Stimulated activated CD4-positive, alpha-beta T cell treated with anti-CD3 and anti-CD28 coated beads, Interleukin-12 subunit alpha, Interleukin-12 subunit beta, amount 100 ng/mL, for 4 hours (primary cell): ENCODE measurements at places on chromosomes 1 and 21.

- no peak for DNase-seq
Measured at GRCh38 chr1:31583995-31584868, 7.9 kb downstream of the TINAGL1 start.

- DNase-seq = no peak
Measured at GRCh38 chr1:205914730-205915129, 28.5 kb downstream of the SLC26A9 start.

DNA sequence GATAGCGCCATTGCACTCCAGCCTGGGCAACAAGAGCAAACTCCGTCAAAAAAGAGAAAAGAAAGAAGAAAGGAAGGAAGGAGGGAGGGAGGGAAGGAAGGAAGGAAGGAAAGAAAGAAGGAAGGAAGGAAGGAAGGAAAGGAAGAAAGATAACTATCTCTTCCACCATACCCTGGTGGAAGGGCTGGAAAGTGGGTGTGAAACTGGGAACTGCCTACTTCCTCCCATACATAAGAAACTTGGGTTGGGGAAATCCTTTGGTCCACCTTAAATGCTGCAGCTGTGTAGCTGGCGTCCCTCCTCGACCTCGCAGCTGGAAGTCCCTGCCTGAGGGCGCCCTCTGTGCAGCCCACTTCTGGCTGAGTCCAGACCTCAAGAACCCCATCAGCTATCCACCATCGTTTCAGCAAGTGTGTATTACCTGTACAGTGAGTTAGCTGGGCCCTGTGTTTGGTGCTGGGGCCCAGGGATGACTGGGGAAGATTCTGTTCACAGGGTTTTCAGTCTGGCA lies 4.6 kb upstream of the FAM167B start:
- DNase-seq = no peak

DNA sequence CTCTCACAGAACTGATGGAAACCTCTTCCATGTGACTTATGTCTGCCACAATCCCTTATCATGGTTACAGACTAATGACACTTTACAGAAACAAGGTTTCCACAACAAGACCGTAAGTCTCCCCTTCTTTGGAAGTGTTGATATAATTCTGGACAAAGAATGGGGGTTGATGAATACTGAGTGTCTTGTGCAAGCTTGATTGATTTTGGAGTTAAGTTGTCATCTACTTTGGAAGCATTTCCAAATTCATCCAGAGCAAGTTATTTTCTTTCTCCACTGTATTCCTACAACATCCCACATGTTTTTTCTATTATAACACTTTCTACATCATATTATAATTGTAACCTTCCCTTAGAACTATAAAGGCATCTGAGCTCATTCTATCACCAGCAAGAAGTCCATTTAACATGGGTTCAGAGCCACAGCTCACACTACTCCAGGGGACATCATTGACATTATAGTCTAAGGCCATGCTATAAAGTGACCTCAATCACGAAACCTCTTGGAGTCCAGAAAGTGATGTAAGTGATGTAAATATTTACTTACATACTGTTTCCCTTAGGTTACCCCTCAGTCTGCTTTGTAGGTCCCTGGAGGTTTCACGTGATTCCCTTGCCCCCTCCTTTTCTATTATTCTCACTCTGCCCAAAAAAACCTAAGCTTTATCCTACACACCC lies 125.7 kb upstream of the PBX1 start:
- DNase-seq = no peak

GRCh38 chr1:51263147-51263877 lies 27.2 kb downstream of the RNF11 start:
- DNase-seq = no peak

- no peak for DNase-seq
Measured at GRCh38 chr1:150552128-150552910, 3.1 kb downstream of the ADAMTSL4 start.

DNA sequence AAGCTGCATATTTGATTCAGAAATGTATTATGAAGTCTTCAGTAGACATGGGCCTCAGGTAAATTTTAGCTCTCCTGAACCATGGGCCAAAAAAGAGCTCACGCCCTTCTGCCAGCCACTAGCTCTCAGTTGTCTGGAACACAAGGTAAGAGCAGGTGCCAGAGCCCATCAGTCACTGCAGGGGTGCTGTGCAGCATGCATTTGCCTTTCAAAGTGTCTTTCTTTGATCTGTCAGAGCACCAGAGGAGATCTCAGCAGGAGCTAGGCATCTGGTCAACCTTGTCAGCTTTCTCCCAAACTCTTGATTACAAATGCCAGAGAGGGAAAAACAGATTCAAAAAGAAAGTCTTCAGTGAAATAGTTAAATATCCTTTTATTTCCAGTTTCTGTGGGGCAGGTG lies 332.3 kb downstream of the COL11A1 start:
- no peak for DNase-seq

DNA sequence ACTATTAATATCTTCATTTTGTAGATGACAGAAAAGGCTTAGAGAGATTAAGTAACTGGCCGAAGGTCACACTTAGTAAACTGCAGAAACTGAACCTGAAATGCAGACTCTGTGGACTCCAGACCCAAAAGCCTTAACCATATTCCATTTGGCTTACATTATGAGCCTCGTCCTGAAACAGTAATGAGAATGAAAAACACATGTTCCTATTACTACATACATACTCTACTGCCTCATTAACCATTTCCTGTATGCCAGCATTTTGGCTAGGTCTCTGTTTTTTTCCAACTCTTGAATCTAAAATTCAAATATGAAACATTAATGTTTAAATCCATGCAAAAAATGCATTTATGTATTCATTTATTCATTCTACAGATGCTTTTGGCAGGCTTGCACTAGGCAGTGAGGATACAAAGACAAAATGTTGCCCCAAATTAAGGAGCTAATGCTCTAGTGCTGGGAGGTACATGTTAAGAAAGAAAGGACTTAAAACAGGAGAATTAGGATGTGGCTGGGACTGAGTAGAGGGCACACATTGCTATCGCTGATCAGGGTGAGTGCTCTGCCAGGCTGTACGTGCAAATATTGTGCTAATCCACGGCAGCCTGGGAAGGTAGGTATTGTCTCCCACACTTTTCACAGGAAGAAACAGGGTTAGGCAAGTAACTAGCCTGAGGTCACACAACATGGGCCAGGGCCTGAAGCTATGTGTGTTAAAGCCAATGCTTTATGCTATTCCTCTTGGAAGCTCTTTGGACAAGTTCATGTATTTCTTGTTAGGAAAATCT lies 14.0 kb downstream of the DEGS1 start:
- DNase-seq = no peak

DNA sequence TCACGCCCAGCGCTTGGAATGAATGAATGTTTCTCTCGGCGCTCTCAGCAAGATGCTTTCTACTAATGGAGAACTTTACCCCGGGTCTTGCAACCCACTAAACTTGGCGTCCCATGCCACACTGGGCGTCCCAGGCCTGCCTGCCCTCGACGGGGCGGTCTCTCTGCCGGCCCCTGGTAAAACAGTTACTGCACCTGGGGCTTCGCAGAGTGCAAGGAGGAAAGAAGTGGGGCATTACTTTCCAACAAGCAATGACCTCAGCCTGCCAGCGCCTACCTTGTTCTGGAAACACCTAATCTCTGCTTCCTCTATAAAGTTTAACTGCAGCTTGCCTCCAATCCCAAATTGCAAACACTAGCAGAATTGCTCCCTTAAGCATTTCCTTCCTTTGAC lies 27.8 kb upstream of the NFIA start:
- DNase-seq = no peak

DNA sequence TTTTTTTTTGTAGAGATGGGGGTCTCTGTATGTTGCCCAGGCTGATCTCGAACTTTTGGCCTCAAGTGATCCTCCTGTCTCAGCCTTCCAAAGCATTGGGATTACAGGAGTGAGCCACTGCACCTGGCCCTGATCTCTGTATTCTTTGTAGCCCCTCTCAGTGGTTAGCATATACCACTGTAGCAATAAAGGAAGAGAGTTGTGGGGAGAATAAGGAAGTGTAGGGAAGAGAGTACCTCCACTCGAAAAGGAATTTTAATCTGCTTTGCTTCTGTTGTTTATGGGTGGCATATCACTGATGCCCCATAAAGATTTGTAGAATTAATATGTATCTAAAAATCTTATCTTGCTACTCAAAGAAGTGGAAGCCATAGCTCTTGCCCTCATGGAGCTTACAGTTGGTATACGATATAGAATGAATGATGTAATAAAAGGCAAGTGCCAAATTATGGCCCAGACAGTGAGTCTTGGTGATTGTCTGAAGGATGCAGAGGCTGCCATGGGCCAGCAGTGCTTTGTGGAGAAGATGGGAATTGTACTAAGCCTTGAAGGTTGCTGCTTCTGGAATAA lies 96.0 kb downstream of the CLIC6 start:
- DNase-seq = no peak

DNA sequence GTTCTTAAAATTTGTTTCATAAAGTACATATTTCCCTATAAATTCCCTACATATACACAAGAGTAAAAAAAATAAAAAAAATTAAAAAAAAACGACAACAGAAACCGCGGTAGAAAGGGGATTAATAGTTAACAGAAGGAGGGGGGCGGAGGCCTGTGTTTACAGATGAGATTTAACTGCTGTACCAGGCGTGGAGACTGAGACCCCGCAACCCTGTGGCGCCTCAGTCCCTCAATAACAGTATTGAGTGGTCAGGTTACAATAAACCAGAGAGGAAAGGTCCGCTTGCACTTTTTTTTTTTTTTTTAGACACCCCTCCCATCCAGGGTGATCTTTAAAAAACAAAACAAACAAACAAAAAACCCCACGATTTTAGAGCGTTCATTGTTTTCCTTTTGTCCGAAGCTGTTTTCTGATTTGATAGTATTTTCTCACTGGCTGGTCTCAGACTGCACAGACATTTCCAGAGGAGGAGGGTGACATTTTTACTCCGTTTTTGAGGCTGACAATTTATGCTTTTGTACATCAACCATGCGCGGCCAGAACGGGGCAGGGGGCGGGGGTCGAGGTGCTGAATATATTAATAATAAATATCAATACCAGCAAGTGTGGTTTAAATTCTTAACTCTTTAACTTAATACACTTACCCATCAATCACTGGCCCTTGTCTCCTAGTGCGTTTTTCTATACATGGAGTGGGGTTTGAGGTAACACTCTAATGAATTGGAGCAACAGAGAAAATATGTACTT lies 1223.9 kb downstream of the BRINP3 start:
- DNase-seq = no peak

DNA sequence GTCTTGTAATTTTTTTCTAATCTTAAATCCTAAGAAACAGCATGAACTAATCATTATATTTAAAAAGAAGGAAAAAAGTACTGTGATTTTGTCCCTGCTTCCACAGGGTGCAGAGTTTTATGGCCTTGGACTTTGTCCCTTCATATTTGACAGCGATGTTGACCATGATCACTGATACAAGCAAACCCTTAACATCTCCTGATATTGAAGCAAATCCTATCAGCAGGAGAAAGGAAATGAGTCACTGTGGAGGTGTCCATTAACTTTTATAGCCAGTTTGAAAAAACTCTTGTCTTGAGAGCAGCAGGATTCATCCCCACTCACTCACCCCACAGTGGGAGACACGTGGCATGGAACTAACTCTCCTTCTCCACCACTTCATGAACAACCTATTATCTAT lies 5.1 kb upstream of the REG4 start:
- no peak for DNase-seq

DNA sequence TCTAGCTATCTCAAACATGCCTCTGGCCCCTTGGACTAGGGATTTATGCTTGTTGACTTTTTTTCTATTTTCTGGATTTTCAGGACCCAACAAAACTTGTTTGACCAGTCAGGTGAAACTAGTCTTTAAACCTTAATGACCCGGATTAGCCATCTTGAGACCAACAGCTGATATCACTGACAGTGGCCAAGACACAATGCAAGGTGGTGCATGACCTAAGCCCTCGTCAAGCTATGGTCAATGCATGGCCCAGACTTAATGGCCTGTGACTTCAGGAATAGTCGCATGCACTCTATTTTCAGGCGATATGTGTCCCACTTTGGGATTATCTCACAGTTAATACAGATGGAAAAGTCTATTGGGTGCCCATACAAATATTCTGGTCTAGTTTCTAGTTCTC lies 190.4 kb downstream of the ZBTB18 start:
- DNase-seq = no peak

DNA sequence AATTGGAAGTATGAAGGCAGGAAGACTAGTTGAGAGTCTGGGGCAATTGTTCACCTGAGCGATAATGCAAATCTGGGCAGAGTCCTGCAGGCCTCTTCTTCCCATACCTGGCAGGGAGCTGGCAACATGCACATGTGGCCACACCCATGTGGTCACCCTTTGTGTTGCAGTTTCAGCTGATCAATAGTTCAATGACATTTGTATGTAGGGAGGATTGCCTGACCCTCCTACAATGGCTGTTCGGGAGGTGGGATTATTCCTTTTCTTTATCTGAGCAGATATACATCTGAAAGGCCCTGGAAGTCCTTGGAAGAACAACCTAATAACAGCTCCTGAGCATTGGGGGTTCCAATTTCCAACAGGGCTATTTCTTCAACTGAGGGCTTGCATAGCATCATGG lies 15.2 kb upstream of the TRIM45 start:
- no peak for DNase-seq

GRCh38 chr1:21278208-21278859 lies 11.9 kb downstream of the ECE1 start:
- DNase-seq = no peak

DNA sequence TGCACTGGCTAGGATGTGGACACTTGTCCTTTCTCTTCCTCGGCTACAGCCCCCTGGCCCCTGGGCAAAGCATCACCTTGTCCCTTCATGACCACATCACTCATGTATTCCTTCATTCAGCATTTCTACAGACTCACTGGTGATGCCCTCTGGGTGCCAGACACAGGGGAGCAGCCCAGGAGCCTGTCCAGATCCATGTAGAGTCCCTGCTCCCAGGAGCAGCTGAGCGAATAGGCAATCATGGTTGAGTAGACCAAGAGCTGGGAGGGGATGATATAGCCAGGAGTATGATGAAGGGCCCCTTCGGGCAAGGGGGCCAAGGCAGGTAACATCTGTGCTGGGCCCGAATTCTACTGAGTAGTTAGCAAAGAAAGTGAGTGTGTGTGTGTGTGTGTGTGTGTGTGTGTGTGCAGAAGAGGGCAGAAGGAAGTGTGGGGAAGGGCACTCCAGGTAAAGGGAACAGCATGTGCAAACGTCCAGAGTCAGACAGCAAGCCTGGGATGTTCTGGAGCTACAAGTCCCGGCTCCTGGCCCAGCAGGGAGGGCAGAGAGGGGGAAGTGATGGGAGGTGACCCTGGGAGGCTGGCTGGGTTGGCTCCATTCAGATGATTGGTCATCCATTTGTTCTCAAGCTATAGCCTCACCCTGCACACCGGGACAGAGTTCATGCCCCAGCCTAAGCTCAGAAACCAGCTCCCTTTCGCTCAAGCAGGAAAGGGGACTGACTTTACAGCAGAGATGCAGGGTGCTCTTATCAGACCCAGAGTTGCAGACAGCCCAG lies 21.0 kb upstream of the PIK3CD start:
- peak; percentile 14 for DNase-seq

- no peak for DNase-seq
Measured at GRCh38 chr1:216702170-216702569, 21.1 kb downstream of the ESRRG start.

GRCh38 chr1:55741516-55741915 lies 526.4 kb upstream of the USP24 start:
- DNase-seq = no peak

GRCh38 chr1:206693029-206693428 lies 8.3 kb downstream of the MAPKAPK2 start:
- DNase-seq = no peak

GRCh38 chr1:225848030-225848955 lies 33.9 kb downstream of the TMEM63A start:
- DNase-seq = no peak

- no peak for DNase-seq
Measured at GRCh38 chr1:171434717-171435346, 50.5 kb upstream of the PRRC2C start.

- no peak for DNase-seq
Measured at GRCh38 chr21:45157932-45158331, 83.6 kb downstream of the ADARB1 start.

- DNase-seq = peak; percentile 20
Measured at GRCh38 chr1:108643492-108644335, 17.2 kb downstream of the HENMT1 start.
